ENCODE measurements at places on chromosomes 5 and 9.

DNA sequence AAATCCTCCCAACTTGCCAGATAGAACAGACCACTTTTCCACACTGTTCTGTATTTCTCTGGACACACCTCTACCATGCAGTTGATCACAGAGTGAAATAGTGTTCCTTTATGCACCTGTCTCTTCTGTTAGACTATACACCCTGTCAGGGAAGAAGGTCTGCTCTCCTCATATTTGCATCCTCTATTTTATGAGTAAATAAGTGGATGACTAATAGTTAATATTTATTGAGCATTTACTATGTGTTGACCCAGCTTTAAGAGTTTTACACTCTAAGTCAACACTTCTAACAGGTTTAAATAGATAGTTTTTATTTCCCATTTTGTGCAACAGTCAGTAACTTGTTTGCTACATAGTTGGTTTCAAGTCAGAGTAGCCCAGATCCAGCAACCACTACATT, 452.8 kb upstream of the MPDZ start:
- DNase-seq, result no peak

- DNase-seq, result peak; percentile 98
Measured at GRCh38 chr5:150469718-150470469, 20.4 kb upstream of the RPS14 start.

GRCh38 chr5:113017881-113018635, 41.5 kb downstream of the DCP2 start:
- no peak for DNase-seq

DNA sequence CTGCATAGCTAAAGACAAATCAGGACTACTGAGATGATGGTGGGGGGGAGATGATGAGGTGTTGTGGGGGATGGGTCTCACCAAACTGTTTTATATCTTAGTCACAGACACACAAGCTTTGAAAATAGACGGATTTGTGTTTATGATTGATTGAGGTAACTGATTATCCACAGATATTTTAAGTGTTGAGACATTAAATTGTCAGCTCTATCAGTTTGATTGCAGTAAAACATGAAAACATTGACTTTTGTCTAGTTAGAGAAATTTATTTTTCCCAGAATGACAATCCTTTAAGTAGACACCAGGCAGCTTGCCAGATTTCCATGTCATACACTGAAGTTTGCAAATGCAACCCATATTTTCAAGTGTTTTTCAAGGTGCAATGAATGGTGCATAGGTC, 149.8 kb downstream of the NR2F1-AS1 start:
- DNase-seq, result no peak

DNA sequence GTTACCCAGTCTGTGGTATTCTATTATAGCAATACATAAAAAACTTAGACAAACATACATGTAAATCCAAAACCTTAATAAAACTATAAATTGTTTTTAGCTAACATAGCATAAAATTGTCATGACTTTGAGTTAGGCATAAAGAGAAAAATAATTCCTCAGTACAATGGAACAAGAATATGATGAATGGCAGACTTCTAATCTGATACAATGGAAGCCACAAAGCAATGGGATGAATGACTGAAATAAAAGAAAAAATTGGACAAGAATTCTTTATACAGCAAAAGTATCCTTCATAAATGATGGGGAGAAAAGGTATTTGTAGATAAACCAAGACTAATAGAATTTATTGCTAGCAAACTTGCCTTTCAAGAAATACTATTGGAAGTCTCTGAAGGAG, 524.2 kb downstream of the GABRG2 start:
- no peak for DNase-seq

DNA sequence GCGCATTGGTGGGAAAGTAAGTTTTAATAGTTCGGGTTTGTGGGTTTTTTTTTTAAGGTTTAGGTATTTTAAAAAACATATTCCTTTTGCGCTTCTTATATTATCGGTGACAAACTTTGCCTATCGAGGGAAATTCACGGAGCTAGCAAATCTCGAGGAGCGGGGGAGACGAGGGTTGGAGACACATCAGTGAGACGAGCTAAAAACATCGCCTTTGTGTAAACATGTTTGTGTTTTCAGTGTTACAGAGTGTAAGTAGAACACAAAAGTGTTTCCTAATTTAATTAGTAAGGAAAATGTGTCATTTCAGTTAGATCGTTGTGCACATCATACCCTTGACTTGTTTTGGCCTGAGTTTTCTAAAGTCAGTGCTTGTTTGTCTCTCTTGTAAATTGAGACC, 945 bp downstream of the BTF3 start:
- no peak for DNase-seq

DNA sequence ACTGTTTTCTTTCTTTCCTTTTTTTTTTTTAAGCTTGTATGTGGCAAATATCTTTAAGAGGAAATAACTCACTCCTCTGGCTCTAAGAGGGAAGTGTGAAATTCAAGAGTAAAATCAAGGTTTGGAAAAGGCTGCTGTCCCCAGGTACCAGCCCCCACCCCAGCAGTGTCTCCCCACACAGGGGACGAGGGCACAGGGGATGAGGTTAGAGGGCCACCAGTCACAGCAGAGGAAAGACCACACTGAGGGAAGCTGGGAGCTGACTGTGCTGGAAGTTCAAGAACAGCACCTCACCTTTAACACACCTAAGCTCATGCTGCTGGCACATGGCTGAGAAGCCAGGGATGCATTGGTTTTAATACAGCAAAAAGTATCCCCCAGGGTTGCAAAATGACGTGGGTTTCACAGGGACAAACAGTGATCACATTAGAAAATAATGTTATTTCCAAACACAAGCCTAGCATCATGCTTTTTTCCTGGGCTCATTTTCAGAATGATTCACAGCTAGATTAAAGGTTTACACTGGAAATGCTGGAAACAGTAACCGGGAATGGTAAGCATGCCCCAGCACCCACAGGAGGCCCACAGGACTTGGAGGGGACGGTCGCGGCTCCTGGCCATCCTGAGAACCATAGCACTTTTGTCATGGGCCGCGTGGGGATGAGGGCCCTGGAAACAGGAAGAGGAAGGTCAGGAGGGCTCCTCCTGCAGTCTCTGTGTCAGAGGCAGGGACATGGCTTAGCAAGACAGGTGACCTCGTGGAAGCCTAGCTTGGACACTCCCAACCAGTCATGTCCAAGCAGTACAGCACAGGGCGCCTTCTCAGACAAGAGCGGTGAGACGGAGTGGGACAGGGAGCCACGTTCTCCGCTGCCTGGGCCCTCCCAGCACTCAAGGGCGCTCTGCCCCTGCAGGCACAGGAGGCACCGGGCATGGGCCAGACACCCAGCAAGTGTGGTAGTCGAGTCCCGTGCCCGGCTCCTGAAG, 6.9 kb downstream of the LPCAT1 start:
- DNase-seq, result peak; percentile 76

- no peak for DNase-seq
Measured at GRCh38 chr5:73411936-73412596, 36.5 kb downstream of the FOXD1 start.

DNA sequence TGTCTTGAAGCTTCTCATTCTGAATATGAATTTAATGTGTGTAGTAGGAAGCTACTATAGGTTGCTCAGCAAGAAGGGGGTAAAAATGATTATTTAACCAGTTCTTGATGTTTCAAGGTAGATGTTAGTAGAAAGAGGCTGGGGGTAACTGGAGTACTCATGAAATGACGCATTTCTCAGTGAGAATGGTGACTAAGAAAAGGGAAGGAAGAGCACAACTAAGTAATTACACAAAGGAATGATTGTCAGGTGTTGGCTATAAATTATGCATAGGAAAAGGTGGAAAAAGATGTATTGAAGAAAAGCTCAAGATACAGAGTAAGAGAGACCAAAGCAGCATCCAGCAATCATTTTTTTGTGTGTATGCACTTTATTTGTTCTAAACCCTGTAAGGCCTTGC, 1.4 kb upstream of the PSIP1 start:
- DNase-seq, result no peak

DNA sequence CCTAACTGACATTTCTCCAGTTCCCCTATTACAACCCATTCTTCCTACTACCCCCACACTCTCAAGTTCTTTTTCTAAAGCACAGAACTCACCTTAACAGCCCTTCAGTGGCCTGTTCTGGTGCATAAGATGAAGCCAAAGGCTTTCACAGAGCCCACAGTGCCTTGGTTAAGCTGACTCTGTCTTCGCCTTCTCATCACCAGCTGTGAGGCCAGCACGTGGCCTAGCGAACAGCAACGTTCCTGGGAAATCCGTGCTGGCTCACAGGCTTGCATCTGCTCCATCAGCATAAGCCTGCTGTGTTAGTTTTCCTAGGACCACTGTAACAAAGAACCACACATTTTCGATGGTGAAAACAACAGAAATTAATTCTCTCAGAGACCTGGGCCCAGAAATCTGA, 67.9 kb upstream of the LPAR1 start:
- no peak for DNase-seq

DNA sequence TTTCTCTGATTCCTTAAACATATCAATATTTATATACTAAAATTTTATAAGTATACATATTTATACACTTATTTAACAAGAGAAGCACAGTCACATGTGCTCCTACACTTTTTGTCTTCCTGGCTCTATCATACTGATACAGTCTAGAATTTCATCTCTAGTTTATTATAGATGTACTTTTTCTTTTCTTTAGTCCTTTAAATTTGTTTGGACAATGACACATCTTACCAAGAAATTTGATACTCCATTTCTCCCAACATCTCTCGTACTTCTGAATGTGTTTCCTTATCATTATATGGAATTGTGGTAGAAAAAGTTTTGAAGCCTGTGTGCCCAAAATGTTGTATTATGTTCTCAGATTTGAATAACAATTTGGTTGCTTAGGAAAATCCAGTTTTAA, 104.6 kb downstream of the DMRT2 start:
- no peak for DNase-seq

Measured in HFFc6 (cell line).